ENCODE measurements at places on chromosomes 2 and 18.

DNA sequence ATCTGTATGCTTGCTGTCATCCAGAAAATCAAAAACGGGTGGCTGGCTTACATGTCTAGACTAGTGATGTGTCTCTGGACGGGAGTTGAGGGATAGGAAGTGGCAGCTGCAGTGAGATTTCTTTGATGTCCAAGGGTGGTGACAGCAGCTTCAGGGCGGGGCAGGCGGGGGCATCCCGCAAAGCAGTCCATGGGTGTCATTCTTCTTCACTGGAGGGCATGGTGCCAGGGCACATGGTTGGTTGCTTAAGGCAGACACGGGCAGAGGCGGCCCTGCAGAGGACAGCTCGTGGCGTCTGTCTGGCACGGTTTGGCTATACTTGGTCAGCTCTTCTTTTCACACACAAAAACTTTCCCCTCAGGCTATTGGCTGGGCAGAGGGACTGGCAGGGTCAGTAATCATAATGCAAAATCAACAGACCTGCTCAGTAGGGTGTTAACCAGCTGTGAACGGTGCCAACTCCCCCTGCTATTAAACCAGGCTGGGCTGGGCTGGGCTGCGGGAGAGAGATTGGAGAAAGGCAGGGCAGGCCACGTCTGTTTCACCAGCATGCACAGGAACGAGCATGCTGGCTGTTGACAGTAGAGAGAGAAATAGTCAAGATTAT is 63.7 kb downstream of the COL4A3 start:
- no peak for DNase-seq

- DNase-seq: no peak
These were observed 14.5 kb downstream of the LOXHD1 start for GRCh38 chr18:46642561-46642960.

DNA sequence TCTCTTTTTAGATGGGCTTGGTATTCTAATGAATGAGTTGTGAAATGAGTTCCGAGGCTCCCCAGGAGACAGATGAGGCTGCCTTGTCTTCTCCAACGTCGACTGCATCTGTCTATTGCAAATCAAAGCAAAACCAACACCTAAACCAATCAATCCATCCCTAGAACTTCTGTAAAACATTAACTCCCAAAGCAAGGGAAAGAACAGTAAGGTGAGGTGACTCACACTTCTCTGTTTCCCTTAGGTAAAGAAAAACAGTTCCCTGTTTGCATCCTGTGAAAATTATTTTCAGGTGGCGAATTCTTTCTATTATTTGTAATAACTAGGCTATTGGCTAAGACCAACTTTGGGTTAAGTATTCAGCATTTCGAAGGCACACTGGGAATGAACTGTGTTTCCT is 249.4 kb downstream of the EPHA4 start:
- no peak for DNase-seq

DNA sequence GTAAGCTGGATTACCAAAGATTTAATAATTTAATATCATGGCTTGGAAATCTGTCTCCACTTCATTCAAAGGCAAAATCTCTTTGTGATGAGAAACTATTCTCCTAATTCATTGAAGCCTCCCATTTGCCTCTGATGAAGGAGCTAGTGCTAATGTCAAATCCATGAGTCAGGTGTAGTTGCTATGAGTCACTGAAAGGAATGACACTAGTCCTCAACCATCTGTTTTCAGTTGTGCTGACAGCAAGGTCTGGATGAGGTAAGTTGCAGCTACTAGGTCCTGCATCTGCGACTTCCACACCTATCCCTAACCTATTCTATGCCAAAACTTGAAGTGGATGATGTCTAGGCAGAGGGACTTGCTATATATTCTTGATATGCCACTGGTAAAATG is 324.0 kb upstream of the UBE2E3 start:
- no peak for DNase-seq

DNA sequence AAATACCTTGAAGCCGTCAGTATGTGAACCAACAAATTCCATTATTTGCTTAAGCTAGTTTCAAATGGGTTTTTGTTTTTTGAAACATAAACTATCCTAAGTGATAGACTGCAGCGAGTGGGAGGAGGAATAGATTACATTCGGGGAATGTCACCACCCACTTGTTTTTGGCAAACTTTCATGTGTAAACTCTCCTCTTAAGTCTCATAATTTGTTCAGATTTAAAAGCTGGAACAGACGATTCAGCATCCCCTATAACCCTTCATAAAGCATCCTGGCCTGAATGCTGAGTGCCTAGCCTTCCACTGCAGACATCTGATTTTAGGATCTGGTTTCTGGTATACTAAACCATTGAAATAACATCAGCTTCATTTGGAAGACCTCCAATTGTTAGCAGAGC is 51.0 kb downstream of the CPO start:
- DNase-seq: no peak

GRCh38 chr18:29271501-29271900 is 1094.6 kb upstream of the CDH2 start:
- DNase-seq: no peak

DNA sequence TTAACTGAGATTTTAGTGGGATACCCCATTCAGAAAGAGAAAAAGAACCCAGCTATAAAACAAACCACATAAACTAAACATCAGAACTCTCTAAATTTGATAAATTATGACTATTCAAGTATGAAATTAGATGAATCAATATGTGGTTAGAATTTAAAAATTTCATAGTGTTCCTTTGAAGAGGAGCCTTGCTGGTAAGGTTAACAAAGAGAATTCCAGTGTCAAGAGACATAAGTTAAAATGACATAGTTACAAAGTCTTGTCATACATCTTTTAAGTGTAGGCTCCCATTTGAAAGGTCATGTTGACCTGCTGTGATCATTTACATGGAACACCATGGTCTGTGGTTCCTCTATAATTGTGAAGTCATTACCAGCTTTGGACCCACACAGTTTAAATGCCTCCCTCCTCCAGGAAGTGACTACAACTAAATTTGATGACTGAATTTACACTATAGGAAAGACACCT is 231.6 kb upstream of the ETAA1 start:
- DNase-seq: no peak

- DNase-seq: no peak
These were observed 176.7 kb downstream of the MYO1B start for GRCh38 chr2:191421950-191422349.
